ENCODE measurements at places on chromosomes 1 and 21.
A peak's percentile ranks its signal among the peaks of the same experiment; 100 is the strongest.

DNA sequence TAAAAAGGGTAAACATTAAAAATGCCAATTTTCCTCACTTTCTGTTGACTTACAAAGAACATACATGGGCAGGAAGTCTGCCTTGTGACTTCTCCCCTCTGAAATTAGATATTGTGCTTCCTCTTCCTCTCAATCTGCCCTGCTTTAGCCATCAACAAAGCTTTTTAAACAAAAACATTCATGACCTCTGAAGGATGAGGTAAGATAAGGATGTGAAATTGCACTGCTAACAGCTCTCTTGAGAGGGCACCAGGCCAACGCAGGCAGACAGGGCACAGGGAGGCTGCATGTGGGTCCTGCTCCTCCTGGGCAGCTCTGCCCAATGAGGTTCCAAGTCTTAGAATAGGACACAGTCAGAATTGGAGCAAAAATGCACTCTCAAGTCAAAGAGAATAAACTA is 62.1 kb downstream of the DEGS1 start:
- DNase-seq = no peak

DNA sequence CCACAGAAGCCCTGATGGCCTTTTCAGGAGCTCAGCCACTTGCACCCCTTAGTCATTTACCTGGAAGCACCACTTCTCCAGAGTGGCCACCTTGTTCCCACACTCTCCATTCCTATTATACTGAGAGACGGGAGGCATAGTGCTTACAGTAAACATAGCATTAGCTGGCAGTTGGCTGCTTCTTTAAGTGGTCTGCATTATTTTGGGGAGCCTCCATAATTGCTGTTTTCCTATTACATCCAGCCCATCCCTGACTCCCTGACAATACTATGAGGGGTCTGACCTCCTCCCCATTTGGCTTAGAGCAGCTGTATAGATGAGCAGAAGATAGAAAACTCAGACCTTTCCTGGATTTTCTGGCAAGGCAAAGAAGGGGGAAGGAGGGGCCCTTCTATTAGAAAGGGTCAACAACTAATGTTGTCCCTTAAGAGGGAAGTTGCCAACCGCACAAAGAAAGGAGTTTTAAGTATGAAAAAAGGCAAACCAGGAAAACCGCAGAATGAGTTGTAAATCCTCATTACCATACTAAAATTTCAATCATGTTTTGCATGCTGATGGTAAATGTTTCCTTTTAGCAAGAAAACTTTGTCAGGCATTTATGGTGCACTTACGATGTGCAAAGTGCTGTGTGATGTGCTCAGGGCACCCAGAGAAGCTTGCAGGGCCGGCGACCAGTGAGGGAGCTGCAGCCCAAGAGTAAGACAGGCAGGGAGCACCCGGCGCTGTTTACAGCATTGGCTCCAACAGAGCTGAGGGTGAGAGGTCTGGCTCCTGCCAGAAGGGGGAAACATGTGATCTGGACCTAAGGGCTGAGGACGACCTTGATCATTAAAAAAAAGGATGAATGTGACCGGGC is 167.3 kb downstream of the ZZZ3 start:
- no peak for DNase-seq

DNA sequence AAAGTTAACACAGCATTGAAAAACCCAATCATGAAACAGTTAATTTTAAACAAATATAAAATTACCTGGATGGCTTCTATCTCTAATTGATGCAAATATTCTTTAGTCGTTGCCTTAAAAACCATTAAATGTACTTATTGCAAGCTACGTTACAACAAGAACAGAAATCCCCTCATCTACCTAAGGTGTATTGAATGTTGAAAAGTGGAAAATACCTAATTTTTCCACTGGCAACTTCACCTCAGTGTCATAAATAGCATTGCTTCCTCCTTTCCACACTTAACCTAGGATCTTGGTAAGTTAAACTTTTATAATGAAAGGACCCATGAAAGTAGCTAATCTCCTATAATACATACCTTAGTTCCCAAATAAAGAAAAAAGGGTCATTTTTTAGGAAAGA is 5.4 kb downstream of the GADD45A start:
- DNase-seq = no peak

DNA sequence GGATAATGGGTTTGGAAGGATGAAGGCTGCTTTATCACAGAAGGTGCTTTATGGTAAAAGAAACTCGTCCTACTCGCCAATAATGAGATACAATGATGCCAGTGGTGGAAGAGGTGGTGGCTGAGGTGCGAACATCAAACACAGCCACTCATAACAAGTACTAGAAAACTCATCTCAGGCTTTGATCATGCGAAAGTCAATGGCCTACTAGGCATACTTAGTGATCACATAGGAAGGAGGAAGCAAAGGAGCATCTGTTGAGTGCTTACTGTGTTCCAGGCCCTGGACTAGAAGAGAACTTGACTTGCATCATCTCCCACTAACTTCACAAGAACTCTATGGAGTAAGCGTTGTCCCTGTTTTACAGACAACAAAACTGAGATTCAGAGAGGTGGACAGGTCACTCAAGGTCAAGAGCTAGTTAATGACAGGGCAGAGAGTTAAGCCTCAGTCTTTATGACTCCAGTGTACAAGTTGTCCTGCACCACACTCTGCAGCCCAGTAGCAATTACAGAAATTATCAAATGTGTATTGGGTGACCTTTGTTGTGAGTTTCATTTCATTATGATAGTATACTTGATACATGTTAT is 33.6 kb downstream of the RUNX1 start:
- DNase-seq = no peak

- no peak for DNase-seq
Measured at GRCh38 chr1:67142931-67143330, 8.2 kb upstream of the C1orf141 start.

DNA sequence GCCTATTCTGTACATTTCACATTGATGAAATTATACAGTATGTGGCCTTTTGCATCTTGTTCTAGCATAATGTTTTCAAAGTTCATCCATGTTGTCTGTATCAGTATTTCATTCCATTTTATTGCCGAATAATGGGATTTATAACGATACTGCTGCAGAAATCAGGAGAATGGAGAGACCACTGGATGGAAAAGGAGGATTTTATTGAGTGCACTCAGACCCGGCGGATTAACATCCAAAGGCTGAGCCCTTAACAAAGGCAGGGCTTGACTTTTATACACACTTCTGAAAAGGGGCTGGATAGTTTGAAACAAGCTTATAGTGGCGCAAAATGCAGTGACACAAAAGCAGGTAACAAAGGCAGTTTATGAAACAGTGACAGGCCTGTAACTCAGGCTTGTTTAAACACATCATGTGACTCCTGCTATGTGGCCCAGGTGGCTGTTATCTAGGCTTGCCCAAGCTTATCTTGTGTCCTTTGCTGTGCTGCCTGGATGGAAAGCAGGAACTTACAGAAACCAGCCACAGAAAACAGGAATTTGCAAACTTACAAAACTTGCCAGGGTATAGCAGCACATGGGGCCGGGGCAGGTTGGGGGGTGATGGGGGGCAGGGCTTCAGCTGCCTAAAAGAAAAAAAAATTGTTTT is 32.8 kb upstream of the KCNJ15 start:
- DNase-seq = no peak

- no peak for DNase-seq
Measured at GRCh38 chr1:215636258-215636965, 69.3 kb downstream of the KCTD3 start.

DNA sequence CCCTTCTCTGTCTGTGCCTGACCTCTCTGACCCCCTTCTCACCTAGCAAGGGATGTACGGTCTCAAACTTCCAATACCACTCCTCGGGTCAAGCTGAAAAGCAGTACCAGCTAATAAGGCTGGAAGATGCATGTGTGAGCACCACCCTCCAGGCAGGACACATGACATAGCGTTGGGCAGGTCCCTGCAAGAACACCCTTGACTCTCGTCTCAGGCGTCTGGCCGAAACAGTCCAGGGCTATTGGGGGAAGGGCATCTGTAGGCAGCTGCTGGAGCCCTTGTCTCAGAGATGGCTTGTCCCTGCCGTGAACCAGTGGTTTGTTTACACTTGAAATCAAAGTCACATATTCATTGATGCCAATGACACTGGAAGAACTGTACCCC is 56.5 kb downstream of the CD46 start:
- DNase-seq = no peak

DNA sequence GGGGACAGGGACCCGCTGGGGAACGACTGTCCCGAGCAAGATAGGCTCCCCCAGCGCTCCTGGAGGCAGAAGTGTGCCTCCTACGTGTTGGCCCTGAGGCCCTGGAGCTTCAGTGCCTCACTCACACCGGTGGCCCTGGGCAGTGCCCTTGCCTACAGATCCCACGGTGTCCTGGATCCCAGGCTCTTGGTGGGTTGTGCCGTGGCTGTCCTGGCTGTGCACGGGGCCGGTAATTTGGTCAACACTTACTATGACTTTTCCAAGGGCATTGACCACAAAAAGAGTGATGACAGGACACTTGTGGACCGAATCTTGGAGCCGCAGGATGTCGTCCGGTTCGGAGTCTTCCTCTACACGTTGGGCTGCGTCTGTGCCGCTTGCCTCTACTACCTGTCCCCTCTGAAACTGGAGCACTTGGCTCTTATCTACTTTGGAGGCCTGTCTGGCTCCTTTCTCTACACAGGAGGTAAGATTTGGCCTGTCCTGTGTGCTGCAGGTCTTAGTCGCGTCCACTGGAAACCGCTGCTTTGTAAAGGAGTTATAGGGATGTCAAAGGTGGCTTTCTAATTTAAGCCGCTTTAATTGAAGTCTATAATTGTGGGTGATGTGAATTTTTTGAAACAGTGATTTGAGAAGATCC is 717 bp downstream of the UBIAD1 start:
- DNase-seq = no peak

- no peak for DNase-seq
Measured at GRCh38 chr1:37410815-37411214, 63.6 kb upstream of the ZC3H12A start.

- DNase-seq = peak; percentile 45
Measured at GRCh38 chr1:173867141-173867752, 542 bp downstream of the GAS5 start.

- no peak for DNase-seq
Measured at GRCh38 chr1:187383366-187383765, 554.6 kb downstream of the PLA2G4A start.

GRCh38 chr1:36285443-36286101 is 20.6 kb upstream of the SH3D21 start:
- DNase-seq = peak; percentile 70

GRCh38 chr1:244678697-244679096 is 25.8 kb downstream of the DESI2 start:
- DNase-seq = no peak

DNA sequence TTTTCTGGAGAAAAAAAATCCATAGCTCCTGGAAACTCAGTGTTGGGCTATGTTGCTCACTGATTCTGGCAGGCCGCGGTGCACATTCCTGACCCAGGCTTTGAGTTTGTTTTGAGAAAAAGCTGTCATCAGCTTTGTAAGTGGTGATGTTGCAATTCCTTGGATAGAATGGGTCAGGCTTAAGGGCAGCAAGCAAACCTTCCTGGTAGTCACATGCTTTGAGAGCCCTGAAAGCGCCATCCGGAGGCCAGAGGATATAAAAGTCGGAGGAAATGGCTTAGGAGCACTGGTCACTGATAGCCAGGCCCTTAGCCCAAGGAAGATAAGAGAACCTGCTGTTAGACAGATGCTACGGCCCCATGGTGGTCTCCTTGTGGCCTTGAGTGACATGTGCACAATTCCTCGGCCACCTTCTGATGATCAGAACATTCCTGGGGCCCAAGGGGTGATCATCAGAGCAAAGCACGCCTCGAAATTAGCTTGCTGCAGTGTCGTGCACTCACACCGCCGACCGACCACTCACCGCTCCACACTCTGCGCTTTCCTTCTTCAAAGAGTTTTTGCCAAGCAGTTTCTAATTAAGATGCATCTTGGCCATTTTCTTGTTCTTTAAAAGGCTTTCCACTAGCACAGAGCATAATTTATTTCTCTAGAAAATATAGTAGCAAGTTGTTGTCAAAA is 78.6 kb downstream of the MAN1C1 start:
- no peak for DNase-seq

GRCh38 chr1:80341021-80341420 is 1334.5 kb upstream of the ADGRL4 start:
- DNase-seq = no peak

GRCh38 chr1:117076648-117077047 is 16.5 kb downstream of the TTF2 start:
- no peak for DNase-seq

- no peak for DNase-seq
Measured at GRCh38 chr1:71252900-71253299, 172.1 kb upstream of the ZRANB2 start.

GRCh38 chr1:215899901-215900300 is 332.8 kb downstream of the KCTD3 start:
- DNase-seq = no peak

- DNase-seq = no peak
Measured at GRCh38 chr1:26283279-26283853, 3.5 kb downstream of the SH3BGRL3 start.
